ENCODE measurements at places on chromosomes 4 and X.
A peak's percentile ranks its signal among the peaks of the same experiment; 100 is the strongest.

- DNase-seq, result no peak
Measured at GRCh38 chrX:18666614-18667013, 5.3 kb downstream of the RS1 start.

GRCh38 chr4:43843501-43843900 lies 605.1 kb downstream of the KCTD8 start:
- peak; percentile 11 for DNase-seq

DNA sequence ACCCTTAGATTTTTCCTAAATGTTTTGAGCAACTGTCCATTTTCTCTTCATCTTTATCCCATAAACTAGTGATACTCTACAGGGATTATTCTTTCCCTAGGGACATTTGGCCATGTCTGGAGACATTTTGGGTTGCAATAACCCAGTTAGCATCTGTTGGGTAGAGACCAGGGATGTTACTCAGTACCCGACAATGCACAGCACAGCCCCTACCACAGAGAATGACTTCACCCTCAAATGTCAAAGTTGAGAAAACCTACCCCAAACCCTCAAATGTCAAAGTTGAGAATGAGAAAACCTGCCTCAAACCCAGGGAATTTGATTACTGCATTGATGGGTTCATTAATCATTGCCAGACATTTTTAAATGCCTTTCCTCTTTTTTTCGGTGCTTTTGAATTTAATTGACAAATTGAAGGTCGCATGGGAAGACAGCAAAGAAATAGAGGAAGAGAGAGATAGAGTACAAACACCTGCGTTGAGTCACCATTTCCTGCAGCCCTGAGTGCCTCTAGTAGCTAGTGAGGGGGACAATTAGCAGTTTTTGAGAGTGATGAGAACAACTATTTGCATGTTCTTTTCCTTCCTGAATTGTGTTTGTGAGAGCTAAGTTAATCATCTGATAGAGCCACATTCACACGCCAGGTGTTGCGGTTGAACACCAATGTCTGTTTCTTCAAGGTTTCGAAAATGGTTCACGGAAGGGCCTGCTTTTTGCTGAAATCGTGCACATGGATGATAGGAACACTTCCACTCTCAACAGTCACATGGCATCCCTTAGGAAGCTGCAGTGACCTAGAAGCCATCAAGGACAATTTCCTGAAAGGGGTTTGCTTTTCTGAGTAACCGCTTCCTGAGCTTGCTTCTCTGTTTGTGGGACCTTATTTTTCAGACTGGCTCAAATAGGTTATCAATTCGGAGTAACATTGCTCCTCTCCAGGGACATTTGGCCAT lies 203.9 kb upstream of the VCX3A start:
- no peak for DNase-seq

DNA sequence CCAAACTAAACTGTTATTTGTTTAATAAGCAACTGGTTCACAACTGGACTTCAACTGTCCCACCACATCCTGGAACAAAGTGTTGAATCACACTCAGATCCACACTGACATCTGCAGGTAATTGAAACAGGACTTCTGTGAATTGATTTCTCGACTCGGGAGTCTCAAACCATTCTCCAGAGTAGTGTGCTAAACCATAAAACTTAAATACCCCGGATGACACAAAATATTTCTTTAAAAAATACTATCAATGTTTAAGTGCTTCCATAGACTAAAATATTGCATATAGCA lies 95.4 kb upstream of the PLAC1 start:
- DNase-seq, result no peak

DNA sequence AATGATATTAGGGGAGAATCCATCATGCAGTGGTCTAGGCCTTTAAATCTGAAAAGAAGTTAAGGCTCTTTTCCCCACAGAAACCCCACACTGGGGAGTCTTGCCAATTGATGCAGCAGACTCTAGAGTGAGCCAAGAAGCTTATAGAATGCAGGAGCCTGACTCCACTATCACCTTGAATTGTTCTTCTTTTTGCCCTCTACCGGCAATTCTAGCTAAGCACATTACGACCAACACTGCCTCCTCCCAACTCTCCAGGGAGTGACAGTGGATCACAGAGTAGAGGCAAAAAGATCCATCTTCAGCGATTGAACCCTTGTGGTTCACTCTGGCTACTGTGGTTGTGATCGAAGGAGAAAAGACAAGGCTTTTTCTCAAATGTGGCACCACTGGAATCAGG lies 331.5 kb downstream of the NKX6-1 start:
- no peak for DNase-seq

GRCh38 chr4:6905516-6906445 lies 3.8 kb upstream of the TBC1D14 start:
- no peak for DNase-seq

- DNase-seq, result no peak
Measured at GRCh38 chr4:98919996-98920395, 8.9 kb downstream of the EIF4E start.

DNA sequence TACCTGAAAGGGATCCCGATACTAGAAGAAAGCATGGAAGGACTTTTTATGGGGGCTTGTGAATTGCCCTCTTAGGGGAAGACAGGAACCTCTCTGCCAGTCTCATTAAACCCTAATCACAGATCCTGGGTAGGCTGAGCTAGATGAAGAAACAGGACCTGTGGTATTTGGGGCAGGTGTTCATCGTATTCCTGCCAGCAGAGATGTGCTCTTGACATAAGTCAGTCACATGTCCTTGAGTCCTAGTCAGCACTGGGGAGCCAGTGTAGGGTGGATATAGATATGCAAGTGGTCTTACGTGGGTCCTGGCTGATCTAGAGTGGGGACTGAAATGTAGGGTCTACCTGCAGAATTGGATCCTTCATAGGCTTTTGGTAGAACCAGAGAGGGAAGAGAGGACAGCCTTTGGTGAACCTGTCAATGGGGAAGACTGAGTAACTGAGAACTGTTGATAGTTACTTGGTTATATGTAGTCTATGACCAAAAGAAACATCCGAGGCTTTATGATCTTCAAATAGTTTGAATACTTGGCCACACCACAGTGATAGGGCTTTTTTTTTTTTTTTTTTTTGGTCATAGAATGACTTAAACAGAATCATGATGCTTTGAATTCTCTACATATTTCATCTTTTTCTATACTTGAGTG lies 63.5 kb upstream of the WDR1 start:
- DNase-seq, result no peak

- DNase-seq, result no peak
Measured at GRCh38 chr4:82678051-82678450, 116.3 kb upstream of the TMEM150C start.

GRCh38 chr4:165364452-165365080 lies 14.2 kb upstream of the CPE start:
- no peak for DNase-seq

DNA sequence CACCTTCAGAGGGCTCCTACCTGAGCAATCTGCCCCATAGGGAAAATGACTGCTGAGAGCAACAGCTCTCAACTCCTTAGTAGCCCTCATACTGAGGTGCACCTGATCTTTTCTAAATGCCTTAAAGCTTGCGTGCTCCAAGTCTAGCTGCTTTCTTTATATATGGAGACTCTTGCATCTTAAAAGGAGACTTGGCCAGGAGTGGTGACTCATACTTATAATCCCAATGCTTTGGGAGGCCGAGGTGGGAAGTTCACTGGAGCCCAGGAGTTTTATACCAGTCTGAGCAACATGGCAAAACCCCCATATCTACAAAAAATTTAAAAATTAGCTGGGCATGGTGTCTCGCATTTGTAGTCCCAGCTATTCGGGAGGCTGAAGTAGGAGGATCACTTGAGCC lies 78.1 kb upstream of the TRIM2 start:
- DNase-seq, result no peak

DNA sequence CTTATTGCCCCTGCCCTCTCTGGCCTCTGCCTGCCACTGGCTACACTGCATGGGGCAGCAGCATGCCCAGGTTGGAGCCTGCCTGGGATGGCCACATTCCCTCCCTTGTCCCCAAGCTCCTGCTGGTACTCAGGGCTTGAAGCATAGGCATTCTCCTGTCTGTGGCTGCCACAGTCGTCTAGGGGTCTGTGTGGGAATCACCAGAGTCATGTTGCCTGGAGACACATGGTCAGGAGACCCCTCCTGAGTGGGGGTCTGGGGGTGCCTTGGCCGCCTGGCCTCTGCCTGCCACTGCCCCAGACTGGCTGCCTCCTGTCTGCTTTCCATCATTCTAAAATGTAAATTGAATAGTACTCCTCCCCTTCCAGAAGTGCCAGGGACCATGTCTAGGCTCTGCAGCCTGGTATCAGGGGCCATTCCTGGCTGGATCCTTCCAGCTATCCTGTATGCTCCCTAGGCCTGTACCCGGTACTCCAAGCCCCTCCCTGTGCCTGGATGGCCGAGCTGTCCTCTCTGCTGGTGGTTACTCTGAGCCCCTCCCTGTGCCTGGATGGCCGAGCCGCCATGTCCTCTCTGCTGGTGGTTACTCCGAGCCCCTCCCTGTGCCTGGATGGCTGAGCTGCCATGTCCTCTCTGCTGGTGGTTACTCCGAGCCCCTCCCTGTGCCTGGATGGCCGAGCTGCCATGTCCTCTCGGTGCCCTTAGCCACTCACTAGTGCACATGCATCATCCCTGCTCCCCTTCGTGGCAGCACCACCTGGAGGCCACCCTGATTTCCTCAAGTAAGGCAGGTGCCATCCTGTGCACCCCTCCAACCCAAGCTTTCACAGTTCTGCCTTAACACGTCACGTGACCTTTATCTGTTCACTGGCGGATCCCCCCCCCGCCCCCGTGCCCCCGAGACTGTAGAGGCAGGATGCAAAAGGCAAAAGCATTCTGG lies 5.5 kb upstream of the NKX1-1 start:
- no peak for DNase-seq

Measured in iPS DF 6.9 (cell line).